HepG2 (cell line): ENCODE measurements at places on chromosomes 7 and 10. TPM values are rescaled to one million over a fixed set of nuclear protein-coding genes. Genes with fewer than 3 reads are reported as not detected.

DNA sequence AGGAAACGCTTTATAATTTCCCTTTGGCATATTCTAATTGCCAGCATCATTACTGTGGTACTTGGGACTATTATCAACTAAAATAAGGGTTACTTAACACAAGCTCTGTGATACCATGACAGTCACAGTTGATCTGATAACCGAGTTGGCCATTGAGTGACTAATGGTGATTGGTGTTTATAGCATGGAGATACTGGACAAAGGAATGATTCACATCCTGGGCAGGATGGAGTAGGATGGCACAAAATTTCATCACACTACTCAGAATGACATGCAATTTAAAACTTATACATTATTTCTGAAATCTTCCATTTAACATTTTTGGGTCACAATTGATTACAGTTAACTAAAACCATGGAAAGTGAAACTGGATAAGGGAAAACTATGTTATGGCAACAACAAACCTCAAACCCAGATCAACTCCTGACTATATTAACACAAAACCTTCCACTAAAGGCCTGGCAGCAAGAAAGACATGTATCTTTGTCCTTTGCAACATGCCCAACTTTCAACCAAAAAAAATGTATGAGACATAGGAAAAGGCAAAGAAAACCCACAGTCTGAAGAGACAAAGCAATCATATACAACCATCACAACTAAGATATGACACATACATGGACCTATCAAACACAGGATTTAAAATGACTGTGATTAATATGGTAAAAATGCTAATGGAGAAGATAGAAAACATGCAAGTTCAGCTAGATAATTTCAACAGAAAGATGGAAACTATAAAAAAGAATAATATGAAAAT lies 208.5 kb upstream of the NRP1 start:
- H3K4me1 ChIP-seq: no peaks in the 10 kb centered on the region
- no peaks in the 10 kb centered on the region for H3K27me3 ChIP-seq
- H3K4me3 ChIP-seq: no peak overlapping the region
- no peaks in the 10 kb centered on the region for H3K36me3 ChIP-seq
- no peak overlapping the region for H3K27ac ChIP-seq

The CCDC71L gene
- 0.02 TPM in 1 of 2 replicates, not detected in the other for total RNA-seq

DNA sequence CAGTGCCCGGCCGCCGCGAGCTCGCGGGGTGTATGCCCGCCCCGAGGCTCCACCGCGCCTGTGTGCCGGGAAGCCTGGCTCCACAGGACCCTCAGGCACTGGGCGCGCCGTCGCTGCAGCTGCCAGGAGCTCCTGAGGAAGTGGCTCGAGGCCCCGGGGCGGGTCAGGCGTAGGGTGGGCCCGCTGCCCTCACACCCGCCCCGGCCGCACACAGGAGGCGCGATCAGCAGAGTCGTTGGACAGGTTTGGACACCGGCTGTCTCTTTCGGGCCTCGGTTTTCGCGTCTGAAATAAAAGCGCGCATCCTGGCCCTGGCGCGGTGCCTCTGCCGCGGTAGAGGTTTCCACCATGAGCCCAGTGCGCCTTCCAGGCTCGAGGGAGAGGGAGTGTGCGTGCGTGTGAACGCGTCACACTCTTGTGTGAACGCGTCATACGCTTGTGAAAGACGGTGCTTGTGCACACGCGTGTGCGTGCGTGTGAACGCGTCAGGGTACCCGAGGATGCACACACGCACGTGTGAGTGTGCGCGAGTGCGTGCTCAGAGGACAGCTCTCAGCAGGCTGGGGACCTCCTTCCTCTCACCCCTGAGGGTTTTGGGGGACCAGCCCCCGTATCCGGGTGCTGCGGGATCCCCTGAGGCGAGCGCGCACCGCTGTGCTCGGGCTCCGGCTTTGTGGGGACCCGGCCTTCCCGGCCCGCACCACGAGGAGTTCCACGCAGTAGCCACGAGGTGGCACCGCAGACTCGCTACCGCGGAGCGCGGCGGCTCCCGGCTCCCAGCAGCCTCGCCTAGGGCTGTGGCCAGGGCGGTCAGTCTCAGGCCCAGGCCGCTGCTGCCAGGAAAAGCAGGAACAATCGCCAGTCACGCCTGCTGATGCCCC lies 83.8 kb downstream of the BMS1 start:
- H3K4me3 ChIP-seq: no peak overlapping the region
- H3K36me3 ChIP-seq: no peaks in the 10 kb centered on the region
- H3K4me1 ChIP-seq: no peaks in the 10 kb centered on the region

DNA sequence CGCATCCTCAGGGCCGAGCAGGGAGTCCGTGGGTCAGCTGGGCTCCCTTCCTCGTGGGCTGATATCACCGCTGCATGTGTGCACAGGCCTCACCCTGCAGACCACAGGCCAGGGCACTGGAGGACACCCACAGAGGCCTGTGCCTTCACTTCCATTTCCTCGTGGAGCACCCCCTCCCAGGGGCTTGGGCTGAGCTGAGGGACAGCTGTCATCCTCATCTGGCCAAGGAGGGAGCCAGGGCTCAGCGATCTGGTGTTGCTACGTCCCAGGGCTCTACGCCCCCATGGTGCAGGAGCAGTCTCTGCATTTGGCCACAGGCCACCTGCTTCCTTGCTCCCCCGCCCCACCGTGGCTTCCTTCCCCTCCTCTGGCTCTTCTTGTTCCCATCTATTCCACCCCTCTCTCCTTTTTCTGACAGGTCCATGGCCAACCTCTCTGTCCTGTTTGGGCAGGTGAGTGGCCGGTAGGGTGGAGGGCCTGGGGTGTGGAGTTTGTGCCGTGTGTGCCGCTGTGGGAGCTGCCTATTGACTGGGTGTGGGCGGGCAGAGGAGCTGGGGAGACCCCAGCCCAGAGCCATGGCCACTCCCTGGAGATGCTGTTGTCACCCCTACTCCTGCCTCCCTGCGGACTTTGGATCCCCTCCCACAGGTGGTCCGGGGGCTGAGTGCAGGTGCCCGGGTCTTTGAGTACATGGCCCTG lies 8.3 kb upstream of the ASIC3 start:
- H3K4me3 ChIP-seq: no peak overlapping the region
- no peak for DNase-seq
- no peak overlapping the region for H3K27ac ChIP-seq

The IFIT1B gene
- total RNA-seq: not detected in 2 replicates

The DNAJC1 gene
- 8.8 and 16.6 TPM in 2 replicates for total RNA-seq

DNA sequence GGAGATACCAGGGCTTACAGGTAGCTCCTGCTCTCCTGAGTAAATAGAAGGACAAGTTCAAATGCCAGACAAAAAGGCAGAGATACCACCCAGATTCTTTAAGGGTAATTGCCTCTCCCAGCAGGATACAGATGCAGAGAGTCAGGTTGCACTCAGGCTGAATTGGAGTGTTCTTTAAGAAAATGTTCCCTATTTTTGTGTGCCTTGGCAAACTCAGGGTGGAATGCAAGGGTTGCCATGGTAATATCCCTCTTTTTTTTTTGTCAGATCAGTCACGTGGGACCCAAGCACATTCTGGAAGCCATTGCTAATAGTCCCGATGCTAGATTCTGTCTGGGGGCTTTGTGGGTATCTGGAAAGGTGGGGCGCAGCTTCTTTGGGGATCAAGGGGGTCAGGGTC lies 628.0 kb downstream of the CALN1 start:
- H3K27me3 ChIP-seq: no peaks in the 10 kb centered on the region
- DNase-seq: no peak
- H3K4me3 ChIP-seq: no peak overlapping the region
- H3K36me3 ChIP-seq: no peaks in the 10 kb centered on the region
- H3K4me1 ChIP-seq: no peaks in the 10 kb centered on the region
- H3K27ac ChIP-seq: no peak overlapping the region

The GSAP gene
- total RNA-seq: 15.6 and 34.6 TPM in 2 replicates

DNA sequence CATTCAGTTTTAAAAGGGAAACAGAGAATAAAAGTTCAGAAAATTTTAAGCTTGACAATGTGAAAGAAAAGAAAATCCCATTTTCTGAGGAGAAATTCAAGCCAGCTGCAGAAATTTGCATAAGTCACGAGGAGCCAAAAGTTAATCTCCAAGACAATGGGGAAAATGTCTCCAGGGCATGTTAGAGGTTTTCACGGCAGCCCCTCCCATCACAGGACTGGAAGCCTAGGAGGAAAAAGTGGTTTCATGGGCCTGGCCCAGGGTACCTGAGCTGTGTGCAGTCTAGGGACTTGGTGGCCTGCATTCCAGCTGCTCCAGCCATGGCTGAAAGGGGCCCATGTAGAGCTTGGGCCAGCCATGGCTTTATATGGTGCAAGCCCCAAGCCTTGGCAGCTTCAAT lies 59.6 kb upstream of the NXPH1 start:
- H3K27me3 ChIP-seq: no peaks in the 10 kb centered on the region
- no peaks in the 10 kb centered on the region for H3K4me1 ChIP-seq
- no peak overlapping the region for H3K4me3 ChIP-seq

DNA sequence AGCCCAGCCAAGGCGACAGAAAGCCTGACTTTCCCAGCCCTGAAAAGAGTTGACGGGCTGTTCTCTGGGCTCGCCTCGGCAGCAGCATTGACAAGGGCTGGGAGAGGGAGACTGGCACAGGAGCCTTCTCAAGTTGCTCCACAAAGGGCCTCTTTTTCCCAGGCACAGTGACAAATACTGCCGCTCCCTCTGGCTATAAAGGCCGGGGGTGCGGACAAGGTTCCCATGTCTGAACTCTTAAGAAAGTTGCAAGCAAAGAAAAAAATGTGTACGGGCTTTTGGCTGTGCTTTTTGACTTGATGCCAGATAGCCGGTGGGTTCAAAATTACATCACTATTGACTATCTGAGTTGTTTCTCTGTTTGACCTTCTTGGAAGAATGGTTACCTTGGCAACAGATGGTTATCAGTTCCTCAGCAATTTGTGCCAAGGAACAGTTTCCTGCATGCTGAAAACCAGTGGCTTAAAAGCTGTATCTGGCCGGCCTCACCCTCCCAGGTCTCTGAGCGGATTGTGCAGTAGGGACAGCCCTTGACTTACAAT lies 115.9 kb upstream of the EEPD1 start:
- no peak overlapping the region for H3K4me3 ChIP-seq
- no peak overlapping the region for H3K27ac ChIP-seq
- DNase-seq: no peak
- H3K4me1 ChIP-seq: no peaks in the 10 kb centered on the region
- H3K36me3 ChIP-seq: no peaks in the 10 kb centered on the region
- peaks cover 20% of the 10 kb centered on the region; the same call in 2 of the 3 replicates for H3K27me3 ChIP-seq

The RBM33 gene
- 22.3 and 28.9 TPM in 2 replicates for total RNA-seq

DNA sequence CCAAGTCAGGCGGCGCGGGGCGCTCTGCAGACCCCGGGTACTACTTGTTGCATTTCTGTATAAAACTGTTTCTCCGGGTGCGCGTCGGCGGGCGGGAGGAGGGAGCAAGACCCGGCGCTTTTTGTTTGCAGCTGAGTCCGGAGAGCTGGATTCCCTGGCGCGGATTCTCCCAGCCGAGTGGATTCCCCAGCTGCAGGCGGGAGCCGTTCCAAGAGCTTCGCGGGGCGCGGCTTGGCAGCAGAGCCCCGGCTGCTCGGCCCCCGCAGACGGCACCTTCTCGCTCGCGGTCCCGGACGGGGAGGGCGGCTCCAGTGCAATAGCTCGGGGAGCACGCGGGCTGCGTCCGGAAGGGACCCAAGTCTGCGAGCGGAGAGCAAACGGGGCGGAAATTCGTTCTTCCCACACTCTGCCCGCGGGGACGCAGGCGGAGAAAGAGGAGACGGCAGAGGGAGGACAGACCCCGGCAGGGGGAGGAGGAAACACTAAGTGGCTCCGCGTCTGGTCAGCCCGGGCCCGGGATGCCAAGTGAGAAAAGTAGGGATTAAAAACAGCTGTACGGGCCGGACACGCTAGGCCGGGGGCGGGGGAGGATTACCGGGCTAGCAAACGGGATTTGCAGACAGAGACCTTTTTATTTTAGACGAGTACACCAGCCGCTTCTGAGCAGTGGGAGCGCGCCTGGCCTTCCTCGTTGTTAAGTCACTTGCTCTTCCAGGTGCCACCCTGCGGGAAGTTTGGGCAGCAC lies at the start of gene TRIL:
TSS of gene TRIL (minus strand) at position 96 of the 745 bp plus-strand sequence. CDS start 284 bp downstream, outside the sequence.
- DNase-seq: no peak
- H3K4me1 ChIP-seq: peaks cover 22% of the 10 kb centered on the region
- no peaks in the 10 kb centered on the region for H3K27me3 ChIP-seq
- H3K36me3 ChIP-seq: no peaks in the 10 kb centered on the region
- H3K4me3 ChIP-seq: no peak within 1 kb of the TSS
- no peak within 1 kb of the TSS for H3K27ac ChIP-seq

DNA sequence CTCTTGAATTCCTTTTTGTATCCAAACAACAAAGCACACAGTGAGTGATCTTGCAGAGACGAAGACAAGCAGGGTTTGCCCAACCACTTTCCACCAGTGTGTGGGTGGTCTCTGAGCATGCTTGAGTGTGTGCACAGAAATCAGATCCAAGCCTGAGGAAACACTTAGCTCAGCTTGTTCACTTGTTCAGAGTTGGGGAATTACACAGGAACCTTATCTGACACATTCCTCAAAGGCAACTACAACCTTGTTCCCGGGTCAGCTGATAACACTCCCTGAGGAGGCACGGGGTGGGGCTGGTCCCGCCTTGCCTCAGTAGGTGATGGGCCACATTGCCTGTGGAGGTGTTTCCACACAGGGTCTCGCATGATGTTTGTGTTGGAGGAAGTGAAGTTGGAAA lies 216.9 kb downstream of the DYNC1I1 start:
- no peak overlapping the region for H3K4me3 ChIP-seq
- no peak for DNase-seq
- no peaks in the 10 kb centered on the region for H3K4me1 ChIP-seq
- no peak overlapping the region for H3K27ac ChIP-seq
- H3K36me3 ChIP-seq: no peaks in the 10 kb centered on the region

The IDI2 gene
- total RNA-seq: not detected in 2 replicates

DNA sequence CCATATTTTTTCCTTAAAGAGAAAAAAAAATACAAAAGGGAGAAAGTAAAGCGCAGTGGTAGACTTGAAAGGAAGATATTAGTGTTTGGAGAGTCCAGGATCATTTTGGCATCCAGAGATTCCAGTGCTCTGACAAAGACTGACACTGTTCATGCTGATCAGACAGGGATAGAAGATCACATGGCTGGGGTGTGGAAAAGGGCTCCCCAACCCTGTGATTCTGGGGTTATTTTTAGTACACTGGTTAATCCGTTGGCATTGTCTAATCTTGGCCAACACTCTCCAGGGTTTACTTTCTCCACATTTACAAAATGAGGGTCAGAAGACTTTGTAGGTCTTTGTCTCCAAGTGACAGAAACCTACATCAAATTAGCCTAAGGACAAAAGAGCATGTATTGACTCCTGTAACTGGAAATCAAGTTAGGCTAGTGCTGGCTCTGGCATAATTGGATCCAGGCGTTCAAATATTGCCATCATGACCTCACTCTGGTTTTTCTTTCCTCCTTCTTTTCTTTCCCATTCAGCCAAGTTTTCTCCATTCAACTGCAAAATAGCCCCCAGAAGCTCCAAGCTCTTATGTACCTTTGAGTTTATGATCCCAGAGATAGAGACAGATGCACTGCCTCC lies 181.6 kb downstream of the PHTF2 start:
- H3K27me3 ChIP-seq: no peaks in the 10 kb centered on the region; the same call in 1 of the 2 replicates
- no peaks in the 10 kb centered on the region for H3K36me3 ChIP-seq
- H3K4me3 ChIP-seq: no peak overlapping the region
- H3K27ac ChIP-seq: no peak overlapping the region
- H3K4me1 ChIP-seq: no peaks in the 10 kb centered on the region

GRCh38 chr7:3482147-3482921 lies 181.3 kb downstream of the SDK1 start:
- H3K4me3 ChIP-seq: no peak overlapping the region
- no peak overlapping the region for H3K27ac ChIP-seq
- DNase-seq: peak; percentile 55
- H3K27me3 ChIP-seq: no peaks in the 10 kb centered on the region
- H3K4me1 ChIP-seq: peaks cover 13% of the 10 kb centered on the region
- H3K36me3 ChIP-seq: no peaks in the 10 kb centered on the region
